ENCODE measurements at places on chromosomes 3 and 15.

- DNase-seq, result no peak
These were observed 18.4 kb downstream of the CLDN1 start for GRCh38 chr3:190303884-190304283.

GRCh38 chr15:36263666-36264065 is 315.8 kb upstream of the CDIN1 start:
- no peak for DNase-seq

DNA sequence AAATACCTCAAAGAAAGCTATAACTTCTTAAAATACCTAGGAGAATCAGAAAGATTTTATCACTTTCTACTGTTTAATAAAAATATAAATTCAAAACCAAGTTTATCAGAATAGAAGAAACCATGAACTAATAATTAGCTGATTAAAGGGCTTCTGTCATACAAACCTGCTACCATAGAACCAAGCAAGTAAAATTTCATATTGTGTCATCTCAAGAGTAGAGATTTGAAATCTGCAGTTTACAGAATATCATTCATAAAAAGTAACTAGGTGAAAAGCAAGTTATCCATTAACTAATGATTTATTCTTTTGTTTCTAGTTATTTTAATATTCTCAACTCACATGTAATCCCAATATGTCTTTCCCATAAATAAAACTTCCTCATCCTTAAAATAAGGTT is 36.8 kb upstream of the XXYLT1 start:
- DNase-seq, result no peak

DNA sequence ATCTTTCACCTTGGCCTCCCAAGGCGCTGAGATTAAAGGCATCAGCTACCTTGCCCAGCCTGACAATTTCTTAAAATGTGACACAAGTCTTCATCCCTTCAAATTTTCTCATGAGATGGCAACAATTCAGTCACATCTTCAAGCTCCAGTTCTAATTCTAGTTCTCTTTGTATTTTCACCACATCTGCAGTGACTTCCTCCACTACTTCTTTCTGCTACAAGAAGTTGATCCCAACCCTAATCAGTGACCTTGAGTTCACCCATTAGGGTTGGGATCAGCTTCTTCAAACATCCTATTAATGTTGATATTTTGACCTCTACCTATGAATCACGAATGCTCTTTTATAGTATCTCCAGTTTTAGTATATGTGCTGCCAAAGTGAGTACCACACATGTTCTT is 59.8 kb downstream of the TRIM71 start:
- no peak for DNase-seq

DNA sequence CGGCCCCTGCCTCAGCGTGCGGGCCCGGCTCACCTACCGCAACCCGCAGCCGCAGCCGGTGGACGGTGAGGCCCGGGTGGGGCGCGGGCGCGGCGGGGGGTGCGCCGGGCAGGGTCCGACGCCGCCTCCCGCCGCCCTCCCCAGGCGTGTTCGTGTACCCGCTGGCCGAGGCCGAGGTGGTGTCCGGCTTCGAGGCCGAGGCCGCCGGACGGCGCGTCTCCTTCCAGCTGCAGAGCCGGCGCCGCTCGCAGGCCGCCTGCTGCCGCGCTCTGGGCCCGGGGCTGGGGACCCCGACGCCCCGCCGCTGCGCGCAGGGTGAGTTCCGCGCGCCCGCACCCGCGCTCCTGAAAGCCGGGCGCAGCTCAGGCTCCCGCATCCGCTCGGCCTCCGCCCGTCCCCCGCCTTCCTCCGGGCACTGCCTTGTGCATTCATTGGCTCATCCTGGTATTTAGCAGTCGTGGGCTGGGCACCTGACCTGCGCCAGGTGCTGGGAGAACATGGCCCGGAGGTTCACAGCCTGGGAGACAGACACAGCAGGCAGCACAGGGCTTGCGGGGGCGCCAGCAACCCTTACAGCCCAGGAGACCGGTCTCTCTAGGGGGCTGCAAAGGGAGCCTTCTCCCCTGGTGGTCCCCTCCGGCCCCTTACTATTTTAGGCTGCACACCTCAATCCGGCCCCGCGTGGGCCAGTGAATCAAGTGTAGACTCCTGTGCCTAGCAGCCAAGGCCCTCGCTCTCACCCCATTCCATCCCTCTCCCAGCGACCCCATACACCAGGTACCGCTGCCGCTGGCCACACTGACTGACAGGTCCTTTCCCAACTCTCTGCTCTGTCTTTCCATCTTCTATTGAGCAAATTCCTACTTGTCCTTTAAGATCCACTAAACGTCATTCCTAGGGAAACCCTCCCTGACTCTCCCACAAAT is 1.5 kb downstream of the VWA5B2 start:
- DNase-seq, result peak; percentile 46

DNA sequence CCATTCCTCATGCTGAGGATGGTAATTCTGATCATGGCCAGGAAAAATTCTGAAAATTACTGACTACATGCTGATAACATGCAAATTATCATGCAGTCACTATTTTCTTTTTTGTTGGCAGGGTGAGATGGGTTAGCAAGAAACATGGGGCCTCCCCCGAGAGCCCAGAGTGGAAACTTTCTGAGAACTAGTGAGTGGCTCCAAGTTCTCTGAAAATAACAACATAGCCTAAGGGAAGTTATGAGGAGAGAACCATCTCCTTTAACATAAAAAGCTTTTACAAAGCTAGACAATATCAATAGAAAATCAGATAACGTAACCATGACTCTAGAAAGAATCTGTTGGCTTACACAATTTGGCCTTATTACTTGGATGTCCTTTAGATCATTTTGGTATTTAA is 254.2 kb downstream of the PLOD2 start:
- no peak for DNase-seq

- no peak for DNase-seq
These were observed 61.3 kb downstream of the CTDSPL start for GRCh38 chr3:37922721-37923568.

GRCh38 chr3:138082085-138082991 is 33.1 kb downstream of the DZIP1L start:
- no peak for DNase-seq

- DNase-seq, result no peak
These were observed 470.6 kb downstream of the OCA2 start for GRCh38 chr15:27628486-27628885.

DNA sequence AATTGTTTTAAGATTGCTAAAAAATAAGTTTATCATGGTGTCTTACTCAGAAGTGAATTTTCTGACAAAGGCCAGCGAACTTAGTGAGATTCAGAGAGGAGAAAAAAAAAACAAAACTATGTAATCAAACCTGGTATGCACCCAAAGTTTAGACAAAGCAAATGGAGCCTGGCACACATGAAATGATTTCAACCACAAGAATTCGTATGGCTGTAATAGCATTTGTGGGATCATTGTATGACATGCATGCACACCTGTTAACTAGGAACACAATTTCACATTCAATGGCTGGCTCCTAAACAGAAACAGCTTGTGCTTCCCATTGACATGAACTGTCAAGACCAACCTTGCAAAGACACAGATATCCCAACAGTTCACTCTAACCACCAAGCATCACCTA is 94.6 kb downstream of the ZIC4 start:
- no peak for DNase-seq

DNA sequence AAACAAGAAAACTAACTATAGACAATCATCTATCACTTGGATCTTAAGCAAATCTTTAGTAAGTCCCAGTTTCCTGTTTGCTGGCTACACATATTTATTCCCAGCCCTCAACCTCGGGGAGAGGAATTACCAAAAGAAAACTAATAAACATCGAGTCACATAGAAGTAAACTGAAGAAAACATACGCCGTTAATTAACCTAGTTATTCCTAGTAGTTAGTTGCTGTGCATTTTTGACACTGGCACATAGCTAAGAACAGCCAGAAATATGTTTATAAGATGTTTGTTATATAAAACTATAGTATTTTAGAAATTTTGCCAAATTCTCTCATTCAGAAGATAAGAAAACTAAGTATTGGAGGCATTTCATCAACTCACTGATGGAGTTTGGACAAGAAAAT is 407.2 kb upstream of the ARHGEF26 start:
- no peak for DNase-seq

- no peak for DNase-seq
These were observed 105.1 kb upstream of the SLCO2A1 start for GRCh38 chr3:134134698-134135415.

DNA sequence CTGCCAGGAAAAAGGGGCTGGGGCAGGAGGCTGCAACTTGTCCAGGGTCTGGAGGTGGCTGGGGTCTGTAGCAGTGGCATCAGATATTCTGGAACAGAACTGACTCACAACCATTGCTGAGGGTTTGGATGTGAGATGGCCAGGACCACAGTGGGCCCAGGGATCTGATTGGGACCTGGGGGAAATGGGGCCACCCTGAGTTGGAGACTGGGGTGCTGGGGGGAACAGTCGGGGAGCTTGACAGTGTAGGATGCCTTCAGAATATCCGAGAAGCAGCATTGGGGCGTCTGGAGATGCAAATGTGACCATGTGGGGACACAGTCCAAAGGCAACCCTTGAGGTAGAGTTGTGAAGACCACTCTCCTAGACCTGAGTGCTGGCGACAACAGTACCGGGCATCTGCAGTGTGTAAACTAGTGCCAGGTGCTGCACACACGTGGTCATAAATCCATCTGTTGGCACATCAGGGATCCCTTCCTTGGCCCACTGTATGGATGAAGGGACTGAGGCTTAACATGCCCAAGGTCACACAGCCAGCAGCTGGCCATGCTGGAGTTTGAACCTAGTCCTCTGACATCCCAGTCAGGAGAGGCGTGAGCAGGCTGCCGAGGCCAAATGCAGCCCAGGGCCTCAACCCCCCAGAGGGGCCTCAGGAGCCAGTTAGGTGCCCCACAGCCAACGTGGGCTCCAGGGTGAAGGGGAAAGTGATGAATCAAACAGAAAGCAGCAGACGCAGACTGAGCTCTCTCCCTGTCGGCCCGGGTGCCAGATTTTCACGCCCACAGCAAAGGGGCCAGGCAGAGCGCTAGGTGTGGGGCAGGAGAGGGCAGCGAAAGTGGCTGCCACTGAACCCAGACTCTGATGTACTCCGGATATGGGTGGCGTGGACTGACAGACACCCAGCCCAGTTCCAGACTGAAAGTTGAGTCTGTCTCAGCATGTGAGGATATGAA is 18.8 kb downstream of the HEMK1 start:
- DNase-seq, result no peak

GRCh38 chr3:50411229-50411628 is 51.9 kb upstream of the TMEM115 start:
- DNase-seq, result no peak

DNA sequence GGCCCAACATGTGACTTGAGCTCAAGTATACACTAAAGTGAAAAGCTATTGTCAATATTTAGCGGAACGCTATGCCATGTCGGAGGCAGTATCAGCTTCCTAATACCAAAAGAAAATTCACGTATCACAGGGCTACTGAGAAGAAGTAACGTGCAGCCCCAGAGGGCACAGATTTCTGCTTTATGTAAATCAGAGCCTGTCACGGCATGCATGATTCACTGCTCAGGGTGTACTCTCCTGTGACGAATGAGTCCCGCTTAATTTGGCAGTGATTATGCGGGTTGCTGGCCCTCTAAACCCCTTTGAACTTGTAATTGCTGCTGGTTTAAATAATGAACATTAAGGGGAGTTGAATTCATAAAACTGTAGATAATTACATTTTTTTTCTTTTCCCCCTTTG is 85.3 kb downstream of the MEIS2 start:
- DNase-seq, result no peak

GRCh38 chr3:50172626-50173220 is 17.6 kb downstream of the SEMA3F start:
- DNase-seq, result no peak

GRCh38 chr3:86481031-86481430 is 509.9 kb downstream of the VGLL3 start:
- no peak for DNase-seq

- no peak for DNase-seq
These were observed 5.2 kb downstream of the GNAI2 start for GRCh38 chr3:50241163-50241562.

DNA sequence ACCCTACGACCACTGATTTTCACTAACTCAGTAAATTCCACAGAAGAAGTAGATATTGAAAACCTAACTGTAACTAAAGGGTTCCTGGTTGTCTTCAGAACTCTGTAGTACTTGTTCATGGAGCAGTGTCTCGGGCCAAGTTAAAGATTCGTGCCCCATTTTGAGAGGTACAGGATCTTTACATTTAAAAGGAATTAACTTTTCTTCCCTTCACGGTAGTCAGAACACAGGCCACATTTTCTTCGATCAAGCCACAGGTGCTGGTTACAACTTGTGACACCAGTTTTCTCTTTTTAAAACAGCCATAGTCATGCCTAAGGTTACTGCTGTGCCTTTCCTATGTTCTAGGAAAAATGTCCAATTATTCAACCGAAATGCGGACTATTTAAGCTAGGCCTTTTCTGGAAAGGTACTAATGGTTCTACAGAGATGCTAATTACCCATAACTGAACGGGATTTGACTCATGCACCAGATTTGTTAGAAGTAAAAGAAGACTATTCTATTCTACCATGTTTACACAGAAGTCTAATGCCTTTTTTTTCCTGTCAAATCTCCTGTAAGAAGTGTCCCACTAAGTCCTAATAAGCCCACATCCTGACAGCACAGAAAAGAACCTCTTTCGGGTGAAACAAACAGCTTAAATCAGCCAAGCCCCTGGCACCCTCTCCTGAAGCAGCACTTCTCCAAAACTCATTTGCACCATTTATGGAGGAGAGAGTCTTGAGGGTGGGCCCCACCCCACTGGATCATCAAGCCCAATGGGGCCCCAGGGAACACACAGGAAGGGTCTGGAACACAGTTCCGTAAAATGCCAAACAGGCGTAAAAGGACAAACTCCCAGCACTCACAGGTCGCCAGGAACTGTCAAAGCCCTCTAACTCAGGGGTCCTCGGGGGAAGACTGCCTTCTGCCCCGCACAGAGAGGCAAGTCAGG is 1.9 kb downstream of the LRIG1 start:
- peak; percentile 23 for DNase-seq

- DNase-seq, result no peak
These were observed 58.1 kb upstream of the SATB1 start for GRCh38 chr3:18483226-18483625.

DNA sequence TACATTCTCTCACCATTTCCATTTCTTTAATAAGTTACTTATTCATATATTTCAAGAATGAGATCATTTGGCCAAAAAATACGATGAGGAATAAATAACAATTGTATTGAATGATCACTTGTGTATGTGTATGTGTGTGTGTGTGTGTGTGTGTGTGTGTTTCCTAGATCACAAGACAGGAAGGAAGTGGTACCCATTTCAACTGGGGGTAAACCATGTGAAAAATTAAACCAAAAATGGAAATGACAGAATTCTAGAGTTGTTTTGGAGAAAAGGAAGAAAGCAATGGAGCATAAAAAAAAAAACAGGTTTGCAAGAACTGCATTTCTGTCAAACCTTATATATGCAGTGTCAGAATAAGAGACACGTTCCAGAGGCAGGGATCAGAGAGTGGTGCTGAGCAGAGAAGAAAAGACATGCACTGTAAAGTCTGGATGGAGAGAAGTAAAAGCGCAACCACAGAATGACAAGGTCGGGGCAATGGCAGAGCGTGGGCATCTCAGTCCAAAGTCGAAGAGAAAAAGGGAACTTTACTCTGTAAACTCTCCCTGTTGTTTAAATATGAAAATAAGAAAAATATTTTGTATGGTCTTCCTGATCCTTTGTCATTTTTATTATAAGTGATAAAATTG is 75.5 kb downstream of the PEX5L start:
- DNase-seq, result no peak

GRCh38 chr3:46660543-46661523 is 32.6 kb downstream of the ALS2CL start:
- DNase-seq, result no peak
